ENCODE measurements at places on chromosomes 1 and 21.

GRCh38 chr1:29156543-29157268 is 25.0 kb downstream of the SRSF4 start:
- no peak for DNase-seq

GRCh38 chr1:165816826-165817497 is 10.5 kb upstream of the UCK2 start:
- DNase-seq: no peak

GRCh38 chr1:162349635-162350330 is 26.9 kb downstream of the SPATA46 start:
- DNase-seq: no peak

DNA sequence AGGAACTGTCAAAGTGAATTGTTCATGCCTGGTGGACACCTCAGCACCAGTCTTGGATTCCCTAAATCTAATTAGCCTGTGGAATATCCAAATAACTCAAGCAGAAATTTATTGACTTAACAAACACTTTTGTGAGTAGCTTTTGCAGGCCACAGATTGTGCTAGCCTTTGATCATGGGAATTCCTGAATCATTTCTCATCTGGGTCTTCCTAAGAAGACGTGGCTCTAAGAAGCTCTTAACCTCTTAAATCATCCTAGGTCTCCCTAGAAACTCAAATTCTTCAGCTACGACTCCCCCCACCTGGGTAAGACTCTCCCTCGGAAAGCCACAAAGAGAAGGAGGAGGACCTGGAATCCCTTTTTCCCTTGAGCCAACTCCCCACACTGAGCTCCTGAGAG is 53.8 kb upstream of the PSEN2 start:
- no peak for DNase-seq

DNA sequence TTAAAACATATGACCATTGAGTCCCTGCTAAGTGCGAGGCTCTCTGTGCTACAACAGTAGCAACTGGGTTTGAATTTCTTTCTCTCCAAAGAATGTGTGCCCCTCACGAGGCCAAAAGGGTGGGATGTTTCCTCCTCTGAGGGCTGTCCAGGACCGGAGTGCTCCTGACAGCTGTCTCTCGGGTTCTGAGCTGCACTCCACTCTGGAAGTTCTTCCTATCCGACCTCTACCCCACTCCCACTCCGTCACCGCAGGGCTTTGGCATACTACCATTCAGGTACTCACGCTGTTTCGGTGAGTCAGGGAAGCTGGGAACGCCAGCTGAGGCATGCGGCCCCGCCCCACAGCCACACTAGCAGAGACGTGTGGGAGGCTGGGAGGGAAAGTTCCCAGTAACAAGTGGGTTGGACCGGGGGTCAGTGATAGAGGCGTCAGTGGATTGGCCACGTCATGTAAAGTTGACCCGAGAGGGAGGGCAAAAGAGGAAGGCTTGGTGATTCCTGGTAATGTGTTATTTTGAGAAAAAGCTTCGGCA is 705 bp upstream of the SLC50A1 start:
- DNase-seq: no peak

DNA sequence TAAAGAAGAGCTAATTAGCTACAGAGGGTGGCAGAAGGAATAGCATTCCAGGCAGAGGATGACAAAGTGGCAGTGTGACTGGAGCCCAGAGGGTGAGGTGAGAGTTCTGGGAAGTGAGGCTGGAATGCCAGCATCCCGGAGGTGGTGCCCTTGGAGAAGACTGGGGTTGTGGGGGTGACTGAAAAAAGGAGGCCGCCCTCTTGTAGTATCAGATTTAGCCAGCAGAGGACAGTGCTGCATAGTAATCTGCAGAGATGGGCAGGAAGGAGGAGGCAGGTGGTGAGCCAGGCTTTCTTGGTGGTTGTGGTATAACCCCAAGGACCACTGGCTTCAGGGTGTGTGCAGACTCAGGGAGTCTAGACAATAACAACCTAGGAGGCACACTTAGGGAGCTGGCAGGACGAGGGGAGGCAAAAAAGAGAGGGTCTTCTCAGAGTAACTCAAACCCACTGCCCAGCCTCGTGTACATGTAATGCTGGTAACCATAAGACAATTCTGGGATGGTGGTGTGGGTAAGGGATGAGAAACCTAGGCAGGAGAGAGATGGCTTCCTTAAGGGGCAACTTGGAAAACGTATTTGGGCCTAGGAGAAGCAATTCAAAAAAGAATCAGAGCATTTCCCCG is 30.5 kb downstream of the MROH7 start:
- DNase-seq: peak; percentile 17

DNA sequence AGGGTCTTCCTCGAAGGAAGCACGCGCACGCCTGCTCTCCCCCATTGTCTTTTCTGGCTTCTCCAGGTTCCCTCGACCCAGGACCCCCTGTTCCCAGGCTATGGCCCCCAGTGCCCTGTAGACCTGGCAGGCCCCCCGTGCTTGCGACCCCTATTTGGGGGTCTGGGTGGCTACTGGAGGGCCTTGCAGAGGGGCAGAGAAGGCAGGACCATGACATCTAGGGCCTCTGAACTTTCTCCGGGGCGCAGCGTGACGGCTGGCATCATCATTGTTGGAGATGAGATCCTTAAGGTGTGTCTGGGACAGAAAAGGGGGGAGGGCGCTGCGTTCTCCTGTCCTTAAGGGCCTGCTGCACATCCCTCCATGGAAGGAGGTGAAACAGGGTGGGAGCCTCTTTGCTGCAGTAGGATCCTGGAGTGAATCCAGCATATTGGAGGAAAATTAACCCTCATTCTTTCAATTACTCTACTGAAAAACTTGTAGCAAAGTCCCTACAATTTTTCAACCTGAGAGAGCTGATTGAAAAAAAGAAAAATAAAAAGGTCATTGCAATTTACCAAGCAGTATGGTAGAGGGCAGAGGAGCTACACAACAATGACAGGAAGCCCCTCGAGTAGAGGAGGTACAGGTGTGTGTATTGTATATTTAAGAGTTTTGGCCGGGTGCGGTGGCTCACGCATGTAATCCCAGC is 777 bp downstream of the FLAD1 start:
- no peak for DNase-seq

DNA sequence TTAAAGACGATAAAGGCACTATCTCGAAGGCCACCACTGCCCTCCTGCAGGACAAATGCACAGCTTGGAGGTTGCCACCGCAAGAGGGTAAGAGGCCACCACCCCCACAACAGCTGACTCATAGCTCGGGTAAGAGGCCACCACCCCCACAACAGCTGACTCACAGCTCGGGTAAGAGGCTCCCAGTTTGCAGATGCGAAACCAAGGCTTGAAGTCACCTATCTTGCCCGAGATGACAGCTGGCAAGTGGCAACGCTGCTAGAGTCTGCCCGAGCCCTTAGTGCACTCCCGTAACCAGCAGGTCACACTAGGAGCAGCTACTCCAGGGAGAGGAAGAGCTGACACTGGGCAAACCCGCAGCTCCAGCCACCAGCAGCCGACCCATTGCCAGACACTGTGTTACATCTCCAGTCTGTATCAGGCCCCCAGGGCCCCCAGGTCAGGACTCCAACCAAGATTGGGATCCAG is 17.1 kb upstream of the SPSB1 start:
- DNase-seq: no peak

DNA sequence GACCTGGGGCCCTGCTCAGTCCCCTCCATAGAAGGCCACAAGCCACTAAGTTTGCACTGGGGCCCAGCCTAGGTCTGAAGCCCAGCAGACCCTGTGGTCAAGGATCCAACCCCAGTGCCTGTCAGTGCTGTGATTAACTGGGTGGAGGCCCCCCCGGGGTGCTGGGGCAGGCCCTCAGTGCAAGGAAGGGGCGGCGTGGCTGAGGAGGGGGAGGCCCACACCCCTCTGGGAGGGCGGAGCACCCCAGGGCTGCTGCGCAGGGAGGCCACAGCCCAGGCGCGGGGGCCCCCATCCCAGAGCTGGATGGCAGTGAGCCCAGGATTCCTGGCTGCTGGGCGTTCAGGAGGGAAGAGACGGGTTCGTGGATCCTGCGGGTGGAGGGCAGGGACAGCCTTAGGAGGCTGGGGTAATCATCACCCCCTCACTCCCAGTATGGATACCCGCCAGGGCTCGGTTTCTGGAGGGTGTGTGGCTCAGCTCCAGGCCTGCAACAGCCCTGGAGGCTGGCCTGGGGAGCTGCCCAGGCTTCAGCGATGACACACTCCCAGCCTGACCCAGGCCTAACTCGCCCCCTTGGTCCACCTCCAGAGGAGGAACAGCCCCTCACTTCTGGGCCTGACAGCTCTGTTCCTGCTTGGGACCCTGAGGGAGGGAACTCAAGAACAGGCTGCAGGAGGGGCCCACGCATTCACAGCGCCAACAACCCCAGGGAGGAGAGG is 890 bp downstream of the GJC2 start:
- no peak for DNase-seq

- DNase-seq: no peak
Measured at GRCh38 chr1:32500387-32501209, 35.7 kb downstream of the ZBTB8B start.

- no peak for DNase-seq
Measured at GRCh38 chr1:231590453-231591198, 36.0 kb upstream of the DISC1 start.
